ENCODE measurements at places on chromosomes 16 and 17.

DNA sequence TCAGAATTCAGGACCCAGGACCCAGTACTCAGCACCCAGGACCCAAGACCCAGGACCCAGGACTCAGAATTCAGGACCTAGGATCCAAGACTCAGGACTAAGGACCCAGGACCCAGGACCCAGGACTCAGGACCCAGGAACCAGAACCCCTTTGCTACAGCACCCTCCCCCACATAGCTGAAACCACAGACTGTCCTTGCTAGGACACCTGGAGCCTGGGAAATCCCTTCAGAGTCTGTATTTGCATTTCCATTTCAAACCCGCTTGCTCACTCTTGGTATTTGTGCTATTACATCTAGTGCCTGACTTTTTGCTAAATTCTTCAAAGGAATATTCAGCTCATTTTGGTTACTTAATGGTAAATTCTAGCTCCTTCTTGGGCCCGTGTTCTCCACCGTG lies 275.8 kb upstream of the MAF start:
- DNase-seq: no peak

DNA sequence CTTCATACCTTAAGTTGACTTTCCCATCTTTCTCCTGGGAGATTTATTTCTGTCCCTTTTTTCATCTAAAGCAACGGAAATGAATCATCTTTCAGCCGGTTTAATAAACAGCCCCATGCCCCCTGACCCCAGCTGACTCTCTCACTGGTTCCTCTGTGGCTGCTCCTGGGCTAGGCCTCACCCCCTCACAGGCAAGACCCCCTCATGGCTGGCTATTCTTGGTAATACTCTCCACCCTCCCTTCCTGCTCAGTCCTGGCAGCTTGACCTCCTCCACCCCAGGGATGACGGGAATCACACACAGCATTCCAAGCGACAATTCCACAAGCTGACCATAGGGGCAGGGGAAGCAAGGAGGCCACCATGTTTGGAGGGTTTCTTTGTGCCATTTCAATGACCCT lies 1.5 kb upstream of the ADAP2 start:
- no peak for DNase-seq

GRCh38 chr16:27103954-27104353 lies 37.2 kb downstream of the C16orf82 start:
- DNase-seq: no peak

- no peak for DNase-seq
These were observed 229.7 kb upstream of the RPL38 start for GRCh38 chr17:73973586-73974409.

- no peak for DNase-seq
These were observed 17.0 kb upstream of the NAGS start for GRCh38 chr17:43987131-43988021.

DNA sequence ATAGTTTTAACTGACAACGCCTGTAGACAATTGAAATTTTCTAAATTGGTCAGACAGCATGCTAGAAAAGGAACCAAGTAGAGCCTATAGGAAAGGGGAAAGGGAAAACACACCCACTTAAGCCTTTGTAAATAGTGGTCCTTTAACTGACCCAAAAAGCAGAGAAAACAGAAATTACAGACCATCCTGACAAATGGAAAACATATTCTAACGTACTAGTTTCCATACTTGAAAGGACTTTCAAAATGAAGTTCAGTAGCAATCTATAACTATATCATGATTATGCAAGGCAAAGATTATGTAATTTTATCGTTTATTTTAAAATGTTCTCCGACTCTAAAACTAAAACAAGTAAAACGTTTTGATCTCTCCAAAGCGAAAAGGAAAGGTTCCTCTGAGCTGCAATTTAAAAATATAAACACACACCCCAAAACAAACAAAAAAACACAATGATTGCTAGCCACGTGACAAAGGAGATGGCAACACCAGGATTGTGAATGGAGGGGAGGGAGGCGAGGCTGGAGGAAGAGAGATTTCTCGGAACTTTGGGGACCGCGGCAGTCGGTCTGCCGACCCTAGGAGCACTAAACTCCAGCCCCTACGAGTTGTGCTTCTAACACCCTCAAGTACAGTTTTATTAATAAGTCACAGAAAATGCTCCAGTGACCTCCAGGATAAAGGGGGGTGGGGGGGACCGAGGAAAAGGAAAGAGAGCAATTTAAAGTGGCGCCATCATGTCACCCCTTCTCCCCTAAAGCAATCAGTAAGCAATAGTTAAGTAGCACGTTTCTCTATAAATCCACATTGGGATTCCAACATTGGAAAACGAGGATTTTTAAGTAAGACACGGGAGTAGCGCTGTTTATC lies 1.7 kb downstream of the KANSL1 start:
- no peak for DNase-seq
